ENCODE measurements at places on chromosomes 1 and 21. TPM values are rescaled to one million over a fixed set of nuclear protein-coding genes. Genes with fewer than 3 reads are reported as not detected.

F13B gene
- total RNA-seq, result not detected

GPX7 gene
- total RNA-seq, result 9.3 TPM

AGMAT gene
- total RNA-seq, result 0.25 TPM

C1QC gene
- total RNA-seq, result 5.2 TPM

PRAMEF4 gene
- total RNA-seq, result not detected

CFAP45 gene
- total RNA-seq, result 0.74 TPM

MSTO1 gene
- 23.6 TPM for total RNA-seq

RBP7 gene
- not detected for total RNA-seq

OR2AK2 gene
- total RNA-seq, result not detected
